ENCODE measurements at places on chromosomes 11 and 22.

- DNase-seq: peak; percentile 94
Observed at GRCh38 chr11:66046901-66047300, 2.1 kb downstream of the GAL3ST3 start.

DNA sequence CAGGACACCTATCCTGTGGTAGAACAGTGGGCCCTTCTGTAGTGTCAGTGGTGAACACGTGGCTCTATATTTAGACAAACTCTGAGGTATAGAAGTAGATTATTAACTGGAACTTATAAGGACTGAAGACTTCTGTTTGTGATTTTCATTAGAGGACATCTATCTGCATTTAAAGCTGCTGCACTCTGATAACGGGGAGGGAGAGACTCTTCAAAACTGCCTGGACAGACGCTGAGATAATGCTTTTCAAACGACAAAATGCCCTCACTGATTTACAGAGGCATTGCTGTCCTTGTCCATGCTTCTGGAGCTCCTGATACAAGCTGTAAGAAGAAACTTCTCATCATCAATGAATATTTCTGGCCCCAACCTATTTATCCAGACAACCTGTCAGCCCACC, 425.2 kb downstream of the OPCML start:
- DNase-seq: no peak

- no peak for DNase-seq
Observed at GRCh38 chr11:47512701-47513100, 40.2 kb downstream of the CELF1 start.

- peak; percentile 70 for DNase-seq
Observed at GRCh38 chr22:27295040-27295439, 506.5 kb downstream of the MN1 start.

- DNase-seq: no peak
Observed at GRCh38 chr11:31883435-31883834, 72.3 kb upstream of the PAX6 start.

DNA sequence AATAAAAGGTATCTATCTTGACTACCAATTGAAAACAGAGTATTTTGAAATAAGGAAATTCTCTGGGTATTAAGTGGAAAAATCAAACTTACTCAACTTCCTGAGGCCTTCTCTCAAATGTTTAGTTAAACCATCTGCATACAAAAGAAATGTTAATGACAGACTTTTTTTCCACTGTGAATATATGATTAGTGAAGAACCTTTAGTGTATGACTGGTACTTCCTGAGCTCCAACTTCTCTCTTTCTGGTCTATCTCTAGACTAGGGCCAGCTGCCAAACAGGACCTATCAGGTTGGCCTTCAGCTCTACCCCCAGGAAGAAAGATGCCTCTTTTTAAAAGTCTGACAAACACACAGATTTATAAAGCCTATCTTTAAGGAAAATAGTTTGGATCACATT, 68.8 kb upstream of the SCUBE2 start:
- no peak for DNase-seq

- no peak for DNase-seq
Observed at GRCh38 chr11:12667646-12668045, 6.6 kb upstream of the TEAD1 start.

GRCh38 chr11:123588117-123588863, 66.1 kb downstream of the SCN3B start:
- DNase-seq: no peak

GRCh38 chr11:102829316-102830000, 14.0 kb downstream of the MMP3 start:
- DNase-seq: no peak

DNA sequence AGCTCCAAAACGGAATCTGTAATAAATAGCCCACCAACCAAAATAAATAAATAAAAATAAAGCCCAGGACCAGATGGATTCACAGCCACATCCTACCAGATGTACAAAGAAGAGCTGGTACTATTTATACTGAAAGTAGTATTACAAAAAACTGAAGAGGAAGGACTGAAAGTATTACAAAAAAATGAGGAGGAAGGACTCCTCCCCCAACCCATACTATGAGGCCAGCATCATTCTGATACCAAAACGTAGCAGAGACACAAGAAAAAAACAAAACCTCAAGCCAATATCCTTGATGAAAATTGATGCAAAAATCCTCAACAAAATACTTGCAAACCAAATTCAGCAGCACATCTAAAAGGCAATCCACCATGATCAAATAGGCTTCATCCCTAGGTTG, 65.4 kb downstream of the CYP2R1 start:
- no peak for DNase-seq

DNA sequence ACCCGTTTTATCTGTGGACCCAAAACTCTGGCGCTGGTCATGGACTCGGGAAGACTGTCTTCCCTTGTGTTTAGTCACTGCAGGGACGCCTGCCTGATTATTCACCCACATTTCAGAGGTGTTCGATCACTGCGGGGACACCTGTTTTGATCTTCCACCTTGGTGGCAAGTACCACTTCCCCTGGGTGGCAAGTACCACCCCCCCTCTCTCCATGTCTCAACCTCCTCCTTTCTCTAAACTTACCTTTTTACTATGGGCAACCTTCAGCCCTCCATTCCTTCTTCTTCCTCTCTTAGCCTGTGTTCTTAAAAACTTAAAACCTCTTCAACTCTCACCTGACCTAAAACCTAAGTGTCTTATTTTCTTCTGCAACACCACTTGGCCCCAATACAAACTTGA, 1.9 kb upstream of the NDUFC2 start:
- no peak for DNase-seq

DNA sequence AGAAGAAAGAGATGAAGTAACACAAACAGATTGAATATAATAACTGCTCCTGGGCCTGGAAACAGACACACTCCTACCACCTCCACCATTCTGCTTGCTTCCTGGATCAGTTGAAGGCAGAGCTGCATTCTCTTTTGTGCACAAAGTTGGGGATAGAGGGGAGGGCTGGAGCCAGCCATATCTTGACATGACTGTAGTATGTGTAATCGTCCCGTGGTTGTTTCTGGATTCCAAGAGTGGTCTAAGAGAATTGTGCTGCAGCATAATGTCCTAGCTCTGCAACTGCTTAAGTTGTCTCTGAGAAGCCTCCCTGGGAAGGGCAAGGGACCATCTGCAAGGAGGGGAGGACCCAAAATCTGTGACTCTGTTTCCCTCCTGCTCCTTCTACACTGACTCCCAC, 3.2 kb downstream of the CRY2 start:
- DNase-seq: no peak

- DNase-seq: no peak
Observed at GRCh38 chr22:43520632-43521039, 108.8 kb downstream of the MPPED1 start.

DNA sequence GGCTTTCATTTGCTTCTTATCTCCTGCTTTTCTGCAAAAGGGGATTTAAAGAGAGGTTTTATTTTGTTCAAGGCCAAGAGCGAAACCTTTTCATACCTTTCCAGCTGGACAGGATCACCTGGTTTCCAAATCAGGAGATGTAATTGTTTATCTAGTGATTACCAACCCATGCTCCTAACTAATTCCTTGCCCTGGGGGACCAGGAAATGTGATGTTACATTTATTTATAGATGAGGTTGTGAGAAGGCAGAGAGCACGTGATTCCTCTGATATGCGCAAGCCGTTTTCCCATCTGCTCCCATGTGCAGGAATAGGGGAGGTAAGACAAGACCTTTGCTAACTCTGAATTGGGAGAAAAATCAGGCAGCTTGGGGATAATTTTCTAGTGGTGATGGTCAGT, 507.2 kb upstream of the LARGE1 start:
- DNase-seq: no peak

DNA sequence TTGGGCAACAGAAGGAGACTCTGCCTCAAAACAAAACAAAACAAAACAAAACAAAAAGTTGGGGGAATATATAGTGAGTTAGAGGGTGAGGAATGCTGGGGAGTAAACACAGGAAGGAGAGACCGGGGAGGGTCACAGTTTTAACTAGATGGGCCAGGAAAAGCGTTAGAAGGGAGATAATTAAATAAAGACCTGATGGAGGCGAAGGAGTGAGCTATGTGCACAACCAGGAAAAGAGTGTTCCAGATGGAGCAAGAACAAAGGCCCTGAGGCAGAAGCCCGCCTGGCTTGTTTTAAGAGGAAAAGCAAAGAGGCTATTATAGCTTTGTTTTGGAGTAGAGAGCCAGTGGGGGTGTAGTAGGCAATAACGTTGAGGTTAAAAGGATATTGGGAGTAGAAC, 4.8 kb upstream of the PLA2G6 start:
- DNase-seq: no peak

GRCh38 chr22:44543362-44543761, 45.3 kb upstream of the RTL6 start:
- no peak for DNase-seq
